ENCODE measurements at places on chromosomes 3 and 15.

DNA sequence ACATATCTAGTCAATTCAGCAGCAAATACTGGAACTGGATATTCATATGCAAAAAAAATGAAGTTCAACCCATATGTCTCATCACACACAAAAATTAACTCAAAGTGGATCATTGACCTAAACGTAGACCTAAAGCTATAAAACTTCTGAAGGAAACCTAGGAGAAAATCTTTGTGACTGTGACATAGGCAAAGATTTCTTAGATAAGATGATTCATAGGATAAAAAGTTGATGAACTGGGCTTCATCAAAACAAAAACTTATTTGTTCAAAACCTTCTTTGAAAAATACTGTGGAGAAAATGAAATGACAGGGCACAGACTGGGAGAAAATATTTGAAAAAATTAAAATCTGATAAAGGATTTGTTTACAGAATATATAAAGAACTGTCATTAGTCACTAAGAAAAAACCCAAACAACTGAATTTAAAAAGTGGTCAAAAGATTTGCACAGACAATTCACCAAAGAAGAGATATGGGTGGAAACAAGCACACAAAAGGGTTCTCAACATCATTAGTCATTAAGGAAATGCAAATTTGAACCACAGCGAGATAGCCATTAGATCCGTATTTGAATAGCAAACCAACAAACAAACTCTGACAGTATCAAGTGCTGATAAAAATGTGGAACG, 62.8 kb downstream of the ITGB5 start:
- DNase-seq: no peak

GRCh38 chr15:40982855-40983254, 29.6 kb downstream of the CHAC1 start:
- DNase-seq: peak; percentile 83

DNA sequence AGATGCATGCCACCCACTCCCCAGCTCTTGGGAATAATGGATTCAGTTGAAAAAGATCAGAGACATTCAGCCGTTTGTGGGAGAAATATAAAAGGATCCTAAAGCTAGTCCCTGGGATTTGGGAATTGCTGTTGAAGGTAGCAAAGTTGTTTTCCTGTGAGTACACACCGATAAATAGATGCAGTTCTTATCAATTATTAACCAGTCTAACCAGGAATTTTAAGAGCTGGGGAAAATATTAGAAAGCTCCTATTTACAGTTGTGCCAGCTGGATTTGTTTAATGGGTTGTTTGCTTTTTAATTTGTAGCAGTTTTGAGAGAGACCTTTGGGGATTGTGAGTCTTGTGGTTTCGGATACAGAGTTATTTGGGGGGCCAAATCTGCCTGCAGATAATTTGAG, 44.2 kb upstream of the SKOR1 start:
- DNase-seq: no peak

- no peak for DNase-seq
These were observed 1.4 kb upstream of the KAT2B start for GRCh38 chr3:20038699-20039465.

DNA sequence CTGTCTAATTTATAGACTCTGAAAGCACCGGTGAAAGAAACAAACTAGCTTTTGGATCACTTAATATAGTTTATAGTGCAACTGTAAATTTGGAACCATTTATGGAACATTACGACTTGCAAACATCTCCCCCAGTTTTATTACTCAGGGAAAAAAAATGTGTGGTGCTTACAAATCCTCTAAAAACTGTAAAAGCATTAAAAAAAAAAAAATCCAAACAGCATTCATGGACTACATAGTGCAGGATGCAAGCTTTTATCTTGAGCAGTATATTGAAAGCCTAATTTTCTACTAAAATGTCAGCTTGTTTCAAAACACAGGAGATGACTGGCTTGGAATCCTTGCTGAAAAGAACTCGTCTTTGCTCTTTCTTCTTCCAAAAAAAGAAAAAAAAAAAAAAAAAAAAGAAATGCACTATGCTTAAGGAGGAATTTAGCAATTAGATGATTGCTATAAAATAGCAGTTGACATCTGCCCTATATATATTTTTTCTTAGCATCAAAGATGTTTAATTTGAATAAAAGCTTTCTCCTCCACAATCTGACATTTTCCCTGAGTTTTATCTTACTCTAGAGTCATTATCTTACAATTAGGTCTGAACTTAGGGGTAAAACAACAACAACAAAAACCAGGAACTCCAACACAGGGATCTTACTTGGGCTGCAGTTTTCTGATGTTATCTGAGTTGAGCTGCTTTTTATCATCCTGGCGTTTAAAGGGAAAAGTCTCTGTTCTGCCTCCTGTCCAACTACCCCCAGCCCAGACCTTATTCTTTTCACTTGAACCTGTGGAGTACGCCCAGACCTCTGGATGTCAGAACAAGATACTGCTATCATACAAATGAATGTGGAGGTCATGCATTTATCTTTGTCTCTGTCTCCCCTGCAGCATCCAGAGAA, 62.6 kb upstream of the PDZRN3 start:
- no peak for DNase-seq

DNA sequence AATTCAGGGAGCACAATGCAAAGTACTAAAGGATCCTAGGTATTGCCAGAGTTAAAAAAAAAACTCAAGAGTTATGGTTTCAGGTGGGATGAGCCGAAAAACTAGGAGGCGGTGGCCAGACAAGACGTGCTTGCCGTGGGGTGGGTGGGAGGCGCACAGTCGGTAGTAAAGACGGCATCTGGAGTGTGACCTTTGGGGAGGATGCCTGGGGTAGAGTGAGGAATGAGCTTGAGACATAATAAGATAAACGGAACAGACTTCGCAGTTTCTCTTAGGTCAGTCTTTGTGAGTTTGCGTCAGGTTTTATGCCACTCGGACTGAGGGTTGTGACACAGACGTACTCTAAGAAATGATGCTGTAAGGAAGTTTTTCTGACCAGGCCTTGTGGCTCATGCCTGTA, 139.6 kb downstream of the LRRK1 start:
- DNase-seq: no peak

DNA sequence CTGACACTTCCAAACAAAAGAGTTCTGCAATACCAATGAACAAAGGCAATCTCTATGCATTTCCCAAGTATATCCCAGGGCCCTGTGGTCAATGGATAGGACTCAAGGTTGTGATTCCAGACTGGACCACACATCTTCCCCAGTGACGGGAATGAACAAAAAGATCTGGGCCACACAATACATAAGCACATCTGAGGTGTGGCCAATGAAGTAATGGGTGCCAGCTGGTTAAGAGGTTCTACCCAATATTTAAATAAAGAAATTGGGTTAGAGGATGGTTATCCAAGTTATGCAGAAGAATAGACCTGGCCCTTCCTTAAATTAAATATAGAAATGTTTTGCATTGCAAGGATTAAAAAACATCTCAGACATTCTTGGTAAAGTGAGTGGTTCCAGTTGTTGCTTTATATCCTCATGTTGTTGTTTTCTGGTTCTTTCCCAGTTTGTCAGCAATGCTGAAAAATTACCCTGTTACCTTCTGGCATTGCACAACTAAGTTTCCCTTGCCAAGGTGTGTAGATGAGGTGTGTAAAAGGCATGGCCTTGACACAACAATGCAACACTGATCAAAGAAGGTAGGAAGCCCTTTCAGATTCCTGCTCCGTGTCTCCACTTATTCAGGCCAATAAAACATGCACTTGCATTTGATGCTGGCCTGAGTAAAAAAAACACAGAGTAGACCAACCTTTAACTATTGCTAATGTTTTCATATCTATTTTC, 86.5 kb downstream of the PRICKLE2 start:
- no peak for DNase-seq

- DNase-seq: no peak
These were observed 197.3 kb downstream of the FHIT start for GRCh38 chr3:61053781-61054496.

DNA sequence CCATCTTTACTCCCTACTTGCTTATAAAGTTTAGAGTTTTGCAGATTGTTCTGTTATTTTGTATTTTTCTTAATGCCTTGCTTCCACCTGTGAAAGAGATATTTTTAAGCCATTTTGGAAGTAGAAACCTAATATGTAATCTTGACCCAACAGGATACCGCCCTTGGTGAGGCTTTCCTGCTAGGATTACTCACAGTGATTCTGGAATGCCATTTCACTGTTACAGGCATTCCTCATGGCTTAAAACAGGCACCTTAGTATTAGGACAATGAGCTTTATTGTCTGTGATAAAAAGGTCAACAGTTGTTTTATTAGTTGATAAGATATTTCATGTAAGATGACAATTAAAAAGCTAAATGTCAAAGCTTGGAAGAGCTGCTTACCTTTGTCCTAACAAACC, 58.2 kb downstream of the PHLDB2 start:
- no peak for DNase-seq

DNA sequence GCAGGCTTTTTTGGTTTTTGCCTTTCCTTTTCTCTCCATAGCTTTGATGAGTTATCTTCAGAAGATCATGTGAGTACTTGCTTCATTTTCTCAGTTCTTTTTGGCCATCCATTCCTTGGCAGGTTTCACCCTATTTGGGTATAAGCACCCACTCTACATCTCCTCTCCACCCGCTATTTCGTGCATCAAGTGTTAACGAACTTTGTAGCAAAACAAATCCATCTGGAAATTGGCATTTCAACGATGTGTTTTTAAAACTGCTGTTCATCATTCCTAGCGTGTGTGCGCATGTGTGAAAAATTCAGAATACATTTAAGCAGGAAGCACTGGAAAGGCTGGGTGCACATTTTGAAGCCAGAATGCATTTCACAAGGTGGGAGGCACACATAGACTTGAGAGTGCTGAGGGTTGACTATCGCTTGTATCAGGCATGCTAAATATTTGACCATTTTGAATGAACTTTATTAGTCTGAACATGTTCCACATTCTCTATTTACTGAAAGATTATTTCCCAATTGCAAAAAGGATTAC, 89.7 kb upstream of the FHIT start:
- DNase-seq: no peak
